ENCODE measurements at places on chromosomes 3 and 15.

DNA sequence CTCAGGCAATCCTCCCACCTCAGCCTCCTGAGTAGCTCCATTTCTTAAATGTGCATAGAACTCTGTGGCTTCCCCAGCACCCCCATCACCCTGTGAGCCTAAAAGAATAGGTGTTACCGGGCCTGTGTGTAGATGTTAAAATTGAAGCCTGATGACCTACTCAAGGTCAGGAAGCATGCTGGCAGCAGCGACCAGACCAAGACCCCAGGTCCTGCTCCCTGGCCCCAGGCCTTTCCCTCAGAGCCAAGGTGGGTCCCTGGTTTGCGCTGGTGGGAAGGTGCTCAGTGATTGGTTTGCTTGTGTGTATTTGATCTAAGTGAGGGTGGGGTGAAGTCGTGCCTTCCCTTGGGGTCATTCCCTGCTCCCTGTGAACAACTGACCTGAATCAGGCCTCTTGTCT lies 18.4 kb upstream of the CRABP1 start:
- no peak for DNase-seq

DNA sequence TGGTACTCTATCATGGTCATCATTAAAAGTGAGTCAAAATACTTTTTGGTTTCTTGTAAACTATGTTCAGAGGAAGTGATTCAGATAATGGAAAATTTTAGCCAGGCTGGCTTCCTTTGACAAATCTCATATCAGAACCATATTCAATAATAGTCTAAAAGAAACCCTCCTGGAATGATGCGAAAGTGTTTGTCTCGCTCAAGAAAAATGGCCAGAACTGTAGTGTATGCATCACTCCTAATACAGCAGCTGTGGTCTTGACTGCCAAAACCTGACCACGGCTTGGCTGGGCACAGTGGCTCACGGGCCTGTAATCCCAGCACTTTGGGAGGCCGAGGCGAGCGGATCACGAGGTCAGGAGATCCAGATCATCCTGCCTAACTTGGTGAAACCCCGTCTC lies 35.6 kb upstream of the KCNMB2 start:
- DNase-seq = no peak

DNA sequence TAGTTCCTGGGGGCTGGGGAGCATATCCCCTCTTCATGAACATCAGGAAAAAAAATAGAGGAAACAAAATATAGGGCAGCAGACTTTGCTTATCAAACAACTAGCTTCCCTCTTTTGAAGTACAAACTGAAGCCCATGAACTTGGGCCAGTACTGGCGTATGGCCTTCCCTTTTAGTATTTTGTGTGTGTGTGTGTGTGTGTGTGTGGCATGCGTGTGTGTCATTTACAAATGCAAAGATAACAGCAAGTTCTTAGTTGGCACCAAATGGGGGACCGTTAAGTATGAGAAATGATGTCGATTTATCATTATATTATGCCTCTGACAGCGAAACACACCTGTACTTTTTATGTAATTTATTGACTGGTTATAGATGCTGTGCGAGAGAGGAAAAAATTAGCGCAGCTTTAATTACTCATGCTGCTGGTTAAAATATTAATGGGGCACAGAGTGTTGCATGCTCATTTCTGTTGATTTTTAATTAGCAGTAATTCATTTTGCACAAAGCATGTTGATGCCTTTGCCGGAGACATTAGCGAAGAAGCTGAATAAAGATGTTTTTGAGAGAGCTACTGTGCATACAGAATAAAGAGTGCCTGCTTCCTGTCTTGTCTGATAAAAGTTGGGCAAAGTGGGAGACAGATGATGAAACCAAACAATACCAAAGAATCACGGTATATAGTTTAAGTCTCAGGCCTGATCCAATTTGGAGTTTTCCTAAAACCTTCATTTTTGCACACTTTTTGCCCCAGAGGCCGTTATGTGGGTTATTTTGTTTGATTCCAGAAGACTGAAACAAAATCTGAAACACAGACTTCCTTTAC lies 297.1 kb downstream of the SATB1 start:
- DNase-seq = no peak

DNA sequence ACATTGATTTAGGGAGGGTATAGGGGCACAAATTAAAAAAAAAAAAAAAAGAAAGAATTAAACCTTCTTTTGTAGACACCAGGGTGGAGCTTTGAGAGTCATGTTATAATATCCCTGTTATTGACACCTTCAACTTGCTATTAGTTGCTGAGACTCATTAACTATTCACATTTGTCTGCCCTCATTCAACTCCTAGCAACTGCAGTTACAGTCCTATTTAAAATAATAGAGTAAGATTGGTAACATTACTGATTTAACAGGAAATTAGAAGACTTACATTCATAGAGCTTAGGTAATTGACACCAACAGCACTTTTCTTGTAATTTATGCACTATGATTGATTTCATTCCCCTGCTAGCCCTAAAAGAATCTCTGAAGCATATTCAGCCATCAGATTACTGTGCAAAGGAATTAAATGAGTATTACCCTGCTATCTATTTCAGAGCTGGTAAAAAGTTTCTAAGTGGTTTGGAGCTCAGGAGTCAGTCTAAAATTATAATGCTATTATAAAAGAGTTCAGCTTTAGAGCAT lies 148.8 kb upstream of the TBL1XR1 start:
- DNase-seq = no peak

GRCh38 chr3:150965436-150965835 lies 7.1 kb downstream of the CLRN1 start:
- no peak for DNase-seq

GRCh38 chr15:74428970-74429780 lies 4.6 kb downstream of the SEMA7A start:
- no peak for DNase-seq

GRCh38 chr3:51932471-51933370 lies 9.0 kb downstream of the RRP9 start:
- DNase-seq = no peak

DNA sequence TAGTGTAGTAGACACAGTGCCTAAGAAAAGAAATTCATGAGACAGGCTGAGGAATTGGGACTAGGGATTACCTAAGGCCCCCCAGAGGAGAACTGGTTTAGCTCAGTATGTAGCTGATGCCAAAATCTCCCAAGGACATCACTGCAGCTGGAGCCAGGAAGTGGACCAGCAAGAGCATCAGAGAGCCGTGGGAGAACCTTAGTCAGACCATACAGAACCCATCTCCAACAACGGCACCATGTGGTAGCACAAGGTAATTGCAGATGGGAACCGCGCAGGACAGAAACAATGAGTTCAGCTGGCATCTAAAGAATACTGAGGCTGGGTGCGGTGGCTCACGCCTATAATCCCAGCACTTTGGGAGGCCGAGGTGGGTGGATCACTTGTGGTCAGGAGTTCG lies 81.7 kb downstream of the WNT5A start:
- no peak for DNase-seq

DNA sequence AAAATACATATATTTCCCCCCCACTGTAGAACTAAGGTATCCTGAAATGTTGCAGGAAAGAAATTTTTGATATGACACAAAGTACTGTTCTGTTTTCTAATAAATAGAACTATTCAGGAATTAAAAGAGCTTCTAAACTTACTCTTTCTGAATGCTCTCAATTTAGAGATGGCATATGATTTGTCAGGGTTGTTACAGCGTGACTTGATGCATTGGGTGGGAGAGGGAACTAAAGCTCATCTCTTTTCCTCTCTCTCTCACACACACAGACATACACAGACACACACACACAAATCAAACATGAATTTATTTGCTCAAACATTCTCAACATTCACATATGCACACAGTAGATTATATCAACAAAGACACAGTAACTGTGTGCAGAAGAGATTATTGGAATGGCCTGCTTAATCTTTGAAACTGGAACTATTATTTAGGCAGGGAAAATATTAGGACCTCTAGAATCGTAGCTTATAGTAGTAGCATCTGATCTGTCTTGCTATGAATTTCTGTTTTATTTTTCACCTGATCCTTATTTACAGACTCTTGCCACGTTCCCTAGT lies 807.4 kb upstream of the GBE1 start:
- no peak for DNase-seq

DNA sequence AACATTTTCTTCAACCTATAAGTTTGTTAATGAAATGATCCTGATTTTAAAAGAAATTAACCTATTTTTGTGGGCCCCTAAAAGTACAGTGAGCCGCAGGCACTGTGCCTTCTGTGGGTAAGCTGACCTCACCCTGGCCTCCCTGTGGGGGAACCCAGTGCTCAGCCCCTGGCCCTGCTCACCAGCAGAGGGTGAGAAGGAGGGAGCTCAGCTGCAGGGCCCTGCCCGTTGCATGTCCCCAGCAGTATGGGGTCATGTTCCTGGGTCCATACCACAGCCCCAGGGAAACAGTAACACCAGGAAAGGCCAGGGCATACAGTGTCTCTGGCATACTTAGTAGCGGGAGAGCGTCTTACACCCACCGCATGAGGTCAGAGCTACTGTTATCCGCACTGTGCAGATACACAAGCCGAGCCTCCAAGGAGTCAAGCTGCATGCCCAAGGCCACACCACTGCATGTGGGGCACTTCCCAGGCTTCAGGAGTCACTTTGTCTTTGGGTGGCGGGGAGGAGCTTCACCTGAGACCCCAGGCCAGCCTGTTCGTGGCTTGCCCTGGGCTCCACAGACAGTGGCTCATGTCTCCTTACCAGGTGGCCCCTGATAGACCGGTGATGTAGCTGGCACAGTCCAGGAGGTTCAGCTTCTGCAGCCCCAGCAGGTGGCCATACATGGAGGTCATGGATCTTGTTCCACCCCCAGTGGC lies 22.6 kb upstream of the EHD4 start:
- no peak for DNase-seq

GRCh38 chr15:75827691-75828090 lies 15.6 kb upstream of the UBE2Q2 start:
- no peak for DNase-seq

GRCh38 chr15:77418966-77419835 lies 703 bp downstream of the PEAK1 start:
- peak; percentile 15 for DNase-seq

DNA sequence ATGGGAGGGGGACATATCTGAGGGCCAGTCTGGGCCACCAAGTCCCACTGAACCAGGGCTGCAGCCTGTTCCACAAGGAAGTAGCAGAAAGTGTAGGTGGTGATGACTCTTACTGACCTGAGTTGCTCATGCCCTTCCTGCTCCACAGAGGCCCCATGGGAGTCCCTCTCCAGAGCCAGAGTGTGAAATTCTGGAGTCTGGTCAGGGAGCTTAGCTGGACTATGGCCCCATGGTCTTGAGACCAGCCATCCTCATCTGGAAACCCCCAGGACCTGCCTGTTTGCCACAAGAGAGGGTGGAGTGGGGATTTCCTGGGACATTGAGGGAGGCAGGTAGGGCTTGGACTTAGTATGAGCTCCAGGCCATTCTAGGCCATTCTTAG lies 3.0 kb downstream of the SPINT1 start:
- no peak for DNase-seq

DNA sequence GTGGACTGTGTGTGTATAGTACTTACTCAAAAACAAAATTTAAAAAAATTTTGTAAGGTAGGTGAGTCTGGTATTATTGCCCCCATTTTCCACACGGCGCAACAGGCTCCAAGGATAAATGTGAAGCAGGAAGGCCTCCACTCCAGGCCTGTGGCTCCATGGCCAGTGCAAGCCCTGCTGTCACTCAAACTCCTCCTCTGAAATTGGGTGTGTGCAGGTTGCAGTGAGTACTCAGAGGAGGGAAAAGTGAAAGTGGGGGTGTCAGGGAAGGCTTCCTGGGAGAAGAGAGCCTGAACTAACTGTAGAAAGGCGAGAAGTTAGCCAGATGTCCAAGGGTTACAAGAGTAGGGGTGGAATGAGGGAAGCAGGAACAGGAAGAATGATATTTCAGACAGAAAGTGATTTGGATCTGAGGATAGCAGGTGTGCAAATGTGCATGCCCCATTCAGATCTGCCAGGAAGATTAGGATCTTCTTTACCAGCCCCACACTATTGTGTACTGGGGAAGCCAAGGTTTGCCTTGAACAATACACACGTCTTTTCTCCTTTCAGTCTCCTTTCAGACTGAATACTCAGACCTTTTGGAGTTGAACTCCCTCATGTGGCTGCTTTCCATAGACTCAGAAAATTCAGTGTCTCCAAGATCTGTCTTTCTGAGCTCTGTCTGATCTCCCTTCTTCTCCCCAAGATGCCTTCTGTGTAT lies 48.7 kb upstream of the RYK start:
- DNase-seq = no peak

DNA sequence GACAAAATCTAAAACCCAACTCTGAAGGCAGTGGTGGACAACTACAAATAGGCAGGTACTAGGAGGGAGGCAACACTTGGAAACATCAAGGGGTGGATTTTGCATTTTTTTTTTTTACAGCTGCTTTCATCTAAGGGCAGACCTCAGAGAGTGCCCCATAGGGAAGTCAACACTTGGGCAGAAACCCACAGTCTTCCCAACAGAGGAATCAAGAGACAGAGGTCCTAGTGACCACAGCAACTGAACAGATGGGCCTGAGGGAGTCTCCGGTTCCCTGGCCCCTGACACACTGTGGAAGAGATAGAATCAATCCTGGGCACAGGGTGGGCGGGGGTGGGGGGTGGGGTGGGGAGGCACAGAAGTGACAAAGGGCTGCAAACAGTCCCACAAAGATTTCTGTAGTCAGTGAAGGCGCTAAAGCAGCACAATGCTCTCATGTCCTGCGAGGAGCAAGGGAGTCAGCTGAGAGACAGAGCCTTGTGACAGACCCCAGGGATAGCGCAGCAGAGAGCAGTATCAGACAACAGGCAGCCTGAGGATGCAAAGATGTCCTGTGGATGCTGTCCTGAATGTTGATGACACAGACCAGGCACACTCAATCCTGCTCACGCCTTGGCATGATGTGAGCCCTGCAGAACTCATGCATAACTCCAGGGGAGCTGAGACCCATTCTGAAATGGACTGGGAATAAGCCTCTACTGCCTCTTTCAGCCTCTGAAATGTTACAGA lies 6.9 kb upstream of the RFTN1 start:
- DNase-seq = no peak

DNA sequence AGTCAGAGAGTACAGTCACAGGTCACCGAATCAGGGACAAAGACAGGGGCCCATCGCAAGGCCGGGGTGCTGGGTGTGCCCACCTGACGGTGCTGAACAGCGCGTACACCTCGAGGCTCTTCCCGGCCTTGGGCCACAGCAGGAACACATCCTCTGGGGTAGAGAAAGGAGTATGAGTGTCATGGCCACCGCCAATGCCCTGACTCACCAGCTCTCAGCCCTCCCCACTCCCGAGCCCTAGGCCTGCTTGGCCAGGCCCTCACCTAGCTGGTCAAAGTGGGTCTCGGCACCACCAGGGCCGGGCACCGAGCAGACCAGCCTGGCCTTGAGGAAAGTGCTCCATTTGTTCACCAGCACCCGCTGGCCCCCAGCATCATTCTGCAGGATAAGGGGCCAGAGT lies 4.2 kb downstream of the SEMA3G start:
- no peak for DNase-seq

- DNase-seq = no peak
Measured at GRCh38 chr3:57998366-57999283, 9.6 kb upstream of the FLNB start.

DNA sequence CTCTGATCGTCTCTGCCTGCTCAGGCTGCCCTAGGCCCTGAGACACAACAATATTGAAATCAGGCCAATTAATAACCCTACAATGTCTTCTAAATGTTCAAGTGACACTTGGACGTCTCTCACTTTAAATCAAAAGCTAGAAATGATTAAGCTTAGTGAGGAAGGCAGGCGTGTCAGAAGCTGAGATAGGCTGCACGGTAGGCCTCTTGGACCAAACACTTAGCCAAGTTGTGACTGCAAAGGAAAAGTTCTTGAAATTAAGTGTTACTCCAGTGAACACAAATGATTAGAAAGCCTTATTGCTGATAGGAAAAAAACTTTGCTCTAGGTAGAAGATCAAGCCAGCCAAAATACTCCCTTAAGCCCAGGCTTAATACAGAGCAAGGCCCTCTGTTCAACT lies 2.2 kb downstream of the HPS3 start:
- DNase-seq = no peak
